ENCODE measurements at places on chromosomes 6 and 20. TPM values are rescaled to one million over a fixed set of nuclear protein-coding genes. Genes with fewer than 3 reads are reported as not detected.

Gene ETV7
- 7.4 TPM for total RNA-seq

Gene NOX3
- total RNA-seq = not detected

Gene TBP
- 29.0 TPM for total RNA-seq

- DNase-seq = no peak
These were observed 15.4 kb downstream of the PTK7 start for GRCh38 chr6:43091436-43091991.

Gene BPIFB1
- total RNA-seq = not detected

GRCh38 chr6:15876406-15876805 is 213.6 kb upstream of the DTNBP1 start:
- DNase-seq = peak; percentile 39

DNA sequence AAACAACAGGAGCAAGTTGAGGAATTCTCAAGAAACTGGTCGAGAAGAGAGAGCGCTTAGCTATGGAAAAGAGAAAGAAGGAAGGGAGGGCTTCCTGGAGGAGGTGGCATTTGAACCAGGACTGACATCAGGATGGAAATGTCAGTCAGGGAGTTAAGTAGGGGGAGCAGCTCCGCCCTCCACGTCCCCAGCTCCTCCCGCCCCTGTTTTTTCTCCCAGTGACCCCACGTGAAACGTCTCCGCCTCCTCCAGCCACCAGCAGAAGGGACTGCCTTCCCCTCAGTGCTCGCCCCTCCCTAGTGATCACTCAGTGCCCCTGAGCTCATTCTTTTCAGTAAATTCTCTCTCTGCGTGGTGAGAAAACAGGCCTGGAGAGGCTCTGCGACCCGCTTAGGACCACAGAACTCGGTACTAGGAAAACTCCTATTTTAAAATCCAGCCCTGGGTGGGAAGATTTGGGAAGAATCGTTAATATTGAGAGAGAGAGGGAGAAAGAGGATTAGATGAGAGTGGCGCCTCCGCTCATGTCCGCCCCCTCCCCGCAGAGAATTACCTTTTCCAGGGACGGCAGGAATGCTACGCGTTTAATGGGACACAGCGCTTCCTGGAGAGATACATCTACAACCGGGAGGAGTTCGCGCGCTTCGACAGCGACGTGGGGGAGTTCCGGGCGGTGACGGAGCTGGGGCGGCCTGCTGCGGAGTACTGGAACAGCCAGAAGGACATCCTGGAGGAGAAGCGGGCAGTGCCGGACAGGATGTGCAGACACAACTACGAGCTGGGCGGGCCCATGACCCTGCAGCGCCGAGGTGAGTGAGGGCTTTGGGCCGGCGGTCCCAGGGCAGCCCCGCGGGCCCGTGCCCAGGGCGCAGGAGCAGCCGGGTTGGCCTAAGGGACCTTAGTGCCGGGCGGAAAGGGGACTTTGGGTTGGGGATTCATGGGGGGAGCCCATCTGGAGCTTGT is 4.6 kb downstream of the HLA-DPB1 start:
- DNase-seq = no peak

GRCh38 chr6:144647406-144647964 is 362.4 kb downstream of the UTRN start:
- no peak for DNase-seq

Gene DEFB124
- total RNA-seq = not detected

Gene TNNC2
- total RNA-seq = 0.49 TPM

DNA sequence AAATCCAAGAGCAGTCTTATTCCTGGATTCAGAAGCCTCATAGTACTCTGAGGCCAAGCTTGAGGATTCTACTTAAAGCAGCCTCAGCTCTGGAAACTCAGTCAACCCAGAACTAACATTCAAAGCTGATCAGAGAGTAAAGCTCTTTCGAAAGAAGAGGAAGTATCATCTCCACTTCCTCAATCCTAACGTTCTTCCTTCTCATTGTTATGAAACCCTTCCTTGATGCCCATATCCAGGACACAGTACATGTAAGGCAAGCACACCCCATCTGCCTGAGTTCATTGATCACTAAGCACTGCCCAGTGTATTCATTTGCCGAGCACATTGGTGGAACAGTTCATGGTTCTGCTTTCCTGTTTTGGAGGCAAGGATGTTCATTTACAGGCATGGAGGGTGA is at the start of gene IPCEF1:
Gene IPCEF1 (minus strand): TSS at position 114 of the 400 bp plus-strand sequence. CDS start 90,856 bp downstream, outside the sequence.
- DNase-seq = no peak

- DNase-seq = no peak
These were observed 444.2 kb upstream of the OPRM1 start for GRCh38 chr6:153594871-153595270.

- no peak for DNase-seq
These were observed 198.2 kb upstream of the PLCB4 start for GRCh38 chr20:8870652-8871051.

Gene FRK
- total RNA-seq = 0.02 TPM

DNA sequence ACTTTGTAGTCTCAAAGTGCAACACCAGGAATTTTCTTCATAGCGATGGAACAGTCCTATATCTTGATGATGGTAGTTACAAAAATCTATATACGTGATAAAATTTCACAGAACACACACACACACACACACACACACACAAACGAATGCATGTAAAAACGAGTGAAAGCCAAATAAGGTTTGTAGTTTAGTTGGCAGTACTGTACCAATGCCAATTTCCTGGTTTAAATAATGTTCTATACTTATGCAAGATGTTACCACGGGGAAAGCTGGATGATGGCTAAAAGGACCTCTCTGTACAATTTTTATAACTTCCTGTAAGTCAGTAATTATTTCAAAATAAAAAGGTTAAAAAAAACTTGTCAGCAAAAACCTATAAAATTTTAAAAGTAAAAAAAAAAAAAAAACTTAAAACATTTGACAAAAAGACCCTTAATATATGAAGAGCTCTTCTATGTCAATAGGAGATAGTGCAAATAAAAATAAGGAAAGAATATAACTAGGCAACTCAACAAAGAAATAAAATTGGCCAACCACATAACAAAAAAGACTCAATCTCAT is 37.6 kb downstream of the PDSS2 start:
- DNase-seq = no peak

Gene POFUT1
- total RNA-seq = 59.7 TPM

DNA sequence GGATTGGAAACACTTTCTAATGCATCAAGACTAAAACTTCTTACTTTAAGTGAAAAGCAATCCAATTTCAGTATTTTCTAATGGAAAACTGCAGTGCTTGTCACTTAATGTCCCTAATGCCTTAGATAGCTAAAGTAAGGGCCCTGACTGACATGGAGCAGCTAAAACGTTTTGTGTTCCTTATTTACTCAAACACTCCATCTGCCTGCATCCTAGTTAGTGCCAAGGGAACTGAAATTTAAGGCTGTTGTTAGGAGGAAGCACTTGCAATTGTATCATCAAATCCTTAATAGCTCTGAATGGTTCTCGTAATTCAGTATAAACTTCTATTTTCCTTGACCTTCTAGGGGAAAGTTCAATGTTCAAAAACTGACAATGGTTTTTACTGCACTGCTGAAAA is 127.4 kb downstream of the GJA10 start:
- DNase-seq = no peak

- DNase-seq = no peak
These were observed 255.9 kb downstream of the SYNE1 start for GRCh38 chr6:152380993-152381898.

Gene C2
- total RNA-seq = 3.4 TPM

DNA sequence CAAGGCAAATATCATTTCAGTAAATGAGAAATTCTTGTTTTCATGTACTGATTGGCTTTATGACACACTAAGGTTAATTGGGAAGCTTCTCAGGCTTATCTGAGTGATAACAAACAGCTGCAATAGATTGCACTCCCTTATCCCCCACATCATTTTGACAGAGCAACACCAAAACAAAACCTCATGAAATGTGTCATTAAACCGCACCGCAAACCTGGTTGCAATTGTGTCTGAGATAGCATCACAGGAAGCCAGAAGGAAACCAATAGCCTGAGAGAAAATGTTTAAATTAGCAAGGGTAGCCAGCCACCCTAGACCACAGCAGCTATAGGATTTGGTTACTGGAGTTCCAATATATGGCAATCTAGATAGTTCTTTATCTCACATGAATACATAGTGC is 31.6 kb upstream of the LAMA4 start:
- peak; percentile 77 for DNase-seq

- DNase-seq = no peak
These were observed 428.8 kb downstream of the EPM2A start for GRCh38 chr6:145306489-145306888.

DNA sequence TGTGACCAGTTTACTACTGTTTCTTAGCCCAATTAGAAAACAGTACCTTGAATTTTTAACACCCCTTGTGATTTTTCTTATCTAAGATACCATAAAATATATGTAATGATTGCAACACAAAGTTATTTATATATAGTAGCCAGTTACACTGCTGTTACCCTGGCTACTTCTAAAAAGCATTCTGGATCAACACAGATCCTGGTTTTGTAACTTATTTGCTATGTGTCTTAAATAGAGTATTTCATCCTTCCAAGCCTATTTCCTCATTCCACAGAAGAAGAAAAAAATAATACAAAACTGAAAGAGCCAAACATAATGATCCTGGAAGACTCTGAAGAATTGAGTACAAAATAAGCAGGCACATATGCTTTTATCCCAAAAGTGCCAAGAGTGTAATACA is 19.0 kb upstream of the GSTA4 start:
- DNase-seq = no peak

Gene GSTA3
- total RNA-seq = not detected

Gene CLIC5
- 3.3 TPM for total RNA-seq

GRCh38 chr6:11964729-11965335 is 47.3 kb upstream of the HIVEP1 start:
- no peak for DNase-seq

DNA sequence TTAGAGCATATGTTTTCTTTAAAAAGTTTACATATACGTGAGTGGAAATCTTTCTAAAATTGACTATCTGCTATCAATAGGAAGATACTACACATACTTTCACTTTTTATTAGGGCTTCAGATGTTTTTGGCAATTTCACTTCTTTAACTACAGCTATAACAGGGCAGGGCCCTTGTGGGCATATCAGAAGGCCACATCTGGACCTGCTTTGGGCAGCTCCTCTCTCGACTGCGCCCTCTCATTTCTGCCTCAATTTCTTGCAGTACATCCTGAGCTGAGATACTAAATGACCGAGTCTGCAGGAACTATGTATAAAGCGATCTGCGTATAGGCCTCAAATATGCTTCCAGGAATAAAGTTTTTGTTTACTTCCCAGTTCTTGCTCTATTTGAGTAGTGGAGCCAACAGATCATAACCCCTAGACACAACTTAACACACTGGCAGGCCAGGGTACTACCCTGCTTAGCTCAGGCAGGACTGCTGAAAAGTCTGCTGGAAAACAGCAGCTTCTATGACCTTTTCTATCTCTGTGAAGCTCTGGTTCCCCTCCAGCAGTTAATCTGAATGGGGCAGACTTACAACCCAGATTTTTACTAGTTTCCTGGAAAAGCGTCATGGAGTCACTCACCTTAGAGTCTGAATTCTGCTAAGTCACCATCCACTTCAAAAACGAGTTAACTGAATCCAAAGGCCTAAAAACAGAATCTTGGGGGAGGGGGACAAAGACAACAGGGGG is 12.7 kb downstream of the GCLC start:
- DNase-seq = no peak

- DNase-seq = no peak
These were observed 26.8 kb upstream of the FAM184A start for GRCh38 chr6:119105282-119105681.

GRCh38 chr6:5749651-5750215 is 257.0 kb downstream of the NRN1 start:
- no peak for DNase-seq

Gene SLC2A10
- total RNA-seq = 0.07 TPM

Gene LKAAEAR1
- total RNA-seq = 0.29 TPM

GRCh38 chr6:145332011-145332410 is 403.3 kb downstream of the EPM2A start:
- DNase-seq = no peak

DNA sequence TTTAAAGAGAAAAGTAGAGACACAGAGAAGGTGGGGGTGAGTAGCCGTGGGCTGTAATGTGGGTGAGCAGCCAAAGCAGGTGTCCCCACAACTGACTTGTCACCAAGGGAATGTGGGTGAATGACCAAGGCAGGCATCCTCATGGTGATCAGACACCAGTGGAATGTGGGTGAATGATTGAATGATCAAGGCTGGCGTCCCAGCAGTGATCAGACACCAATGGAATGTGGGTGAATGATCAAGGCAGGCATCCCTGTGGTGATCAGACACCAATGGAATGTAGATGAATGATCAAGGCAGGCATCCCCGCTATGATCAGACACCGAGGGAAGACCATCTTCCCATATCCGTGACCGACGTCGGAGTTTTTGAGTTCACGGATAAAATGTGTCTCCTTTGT is 49.8 kb upstream of the OR14J1 start:
- no peak for DNase-seq

Gene CLIC1
- total RNA-seq = 253 TPM

DNA sequence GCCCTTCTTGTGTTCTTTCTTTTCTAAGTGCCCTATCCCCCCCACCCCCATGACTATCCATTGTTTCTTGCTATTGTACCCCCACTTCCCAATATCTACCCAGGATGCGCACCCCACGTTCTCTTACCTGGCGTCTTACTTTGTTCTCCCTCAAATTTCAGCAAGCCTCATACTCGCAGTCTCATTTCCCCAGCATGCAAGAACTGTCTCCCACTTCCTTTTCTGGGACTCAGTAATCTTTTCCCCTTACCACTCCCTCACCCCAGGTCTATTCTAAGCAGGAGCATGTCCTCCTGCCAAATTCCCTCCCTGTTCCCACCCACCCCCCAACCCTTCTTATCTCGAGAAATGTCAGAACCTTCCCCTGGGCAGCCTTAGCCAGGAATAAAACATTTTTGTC is 1.7 kb upstream of the EHMT2 start:
- no peak for DNase-seq

DNA sequence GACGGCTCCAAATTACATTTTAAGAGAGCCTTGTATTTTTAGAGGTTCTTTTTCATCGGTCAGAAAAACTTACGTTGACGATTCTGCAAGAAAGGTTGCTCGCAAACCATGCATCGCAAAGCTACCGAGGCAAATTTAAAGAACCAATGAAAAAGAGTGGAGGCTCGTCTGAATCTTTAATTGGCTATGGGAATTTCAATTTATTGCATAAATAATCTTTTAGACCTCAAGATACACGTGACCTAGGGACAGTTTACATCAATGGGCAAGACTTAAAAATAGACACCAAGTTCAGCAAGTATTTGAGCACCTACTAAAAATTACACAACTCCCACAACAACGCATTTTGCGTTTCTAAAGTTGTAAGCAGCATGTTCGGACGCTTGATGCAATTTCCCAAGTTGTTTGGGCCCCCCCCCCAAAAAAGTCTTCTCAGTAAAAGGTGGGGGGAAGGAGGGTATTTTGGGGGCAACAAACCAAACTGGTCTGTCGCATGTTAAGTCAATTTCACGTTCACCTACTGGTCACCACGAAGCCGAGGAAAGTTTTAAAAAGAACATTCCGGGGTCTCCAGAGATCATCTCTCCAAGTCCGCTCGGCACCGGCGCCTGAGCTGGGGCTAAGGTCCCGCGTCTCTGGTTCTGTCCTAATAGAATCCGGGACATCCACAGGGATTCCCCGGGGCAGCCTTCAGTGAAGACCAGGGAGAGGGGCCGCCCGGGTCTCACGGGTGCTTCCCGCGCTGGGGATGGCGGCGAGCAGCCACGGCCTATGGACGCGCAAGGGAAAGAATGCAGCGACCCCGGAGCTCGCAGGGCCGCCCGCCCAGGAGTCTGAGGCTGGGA is 851 bp downstream of the SNX5 start:
- no peak for DNase-seq

GRCh38 chr6:155528335-155528734 is 72.7 kb upstream of the NOX3 start:
- DNase-seq = no peak

Gene PSORS1C2
- not detected for total RNA-seq
